ENCODE measurements at places on chromosomes 2 and 18.

- no peak for DNase-seq
These were observed 35.8 kb downstream of the CIB4 start for GRCh38 chr2:26605195-26605998.

GRCh38 chr2:211996857-211997256 is 541.7 kb downstream of the ERBB4 start:
- no peak for DNase-seq

DNA sequence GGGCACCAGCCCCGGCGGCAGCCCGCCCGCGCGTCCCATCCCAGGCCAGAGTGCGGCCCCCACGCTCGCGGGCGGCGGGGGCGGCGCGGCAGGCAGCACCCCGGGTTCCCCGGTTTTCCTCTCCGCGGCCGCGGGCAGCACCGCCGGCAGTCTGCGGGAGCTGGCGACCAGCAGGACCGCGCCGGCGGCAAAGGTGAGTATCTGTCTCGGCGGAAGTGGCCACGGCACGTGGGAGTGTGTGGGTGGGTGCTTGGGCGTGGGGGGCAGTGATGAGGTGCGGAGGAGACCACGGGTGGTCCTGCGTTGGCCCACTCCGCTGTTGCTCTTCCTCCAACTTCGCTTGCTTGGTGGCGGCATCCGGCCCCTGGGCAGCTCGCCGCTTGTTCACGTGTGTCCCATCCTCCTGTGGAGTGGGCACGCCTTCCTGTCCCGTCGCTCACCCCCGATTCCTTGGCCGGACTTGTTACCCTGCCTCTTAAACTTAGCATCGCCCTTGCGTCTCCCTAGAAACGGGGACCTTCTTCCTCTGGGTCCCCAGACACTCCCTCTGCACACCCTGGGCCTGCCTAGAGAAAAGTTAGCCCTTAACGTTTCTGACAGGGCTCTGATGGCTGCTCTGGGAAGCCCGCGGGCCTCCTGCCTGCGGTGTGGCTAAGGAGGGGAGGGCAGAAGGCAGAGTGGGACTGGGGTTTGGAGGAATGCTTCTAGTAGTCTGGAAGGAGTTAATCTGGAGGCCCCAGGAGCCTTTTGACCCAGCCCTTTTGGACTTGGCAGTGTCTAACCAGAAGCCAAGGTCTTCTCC is 1.1 kb downstream of the SH3RF3 start:
- no peak for DNase-seq

DNA sequence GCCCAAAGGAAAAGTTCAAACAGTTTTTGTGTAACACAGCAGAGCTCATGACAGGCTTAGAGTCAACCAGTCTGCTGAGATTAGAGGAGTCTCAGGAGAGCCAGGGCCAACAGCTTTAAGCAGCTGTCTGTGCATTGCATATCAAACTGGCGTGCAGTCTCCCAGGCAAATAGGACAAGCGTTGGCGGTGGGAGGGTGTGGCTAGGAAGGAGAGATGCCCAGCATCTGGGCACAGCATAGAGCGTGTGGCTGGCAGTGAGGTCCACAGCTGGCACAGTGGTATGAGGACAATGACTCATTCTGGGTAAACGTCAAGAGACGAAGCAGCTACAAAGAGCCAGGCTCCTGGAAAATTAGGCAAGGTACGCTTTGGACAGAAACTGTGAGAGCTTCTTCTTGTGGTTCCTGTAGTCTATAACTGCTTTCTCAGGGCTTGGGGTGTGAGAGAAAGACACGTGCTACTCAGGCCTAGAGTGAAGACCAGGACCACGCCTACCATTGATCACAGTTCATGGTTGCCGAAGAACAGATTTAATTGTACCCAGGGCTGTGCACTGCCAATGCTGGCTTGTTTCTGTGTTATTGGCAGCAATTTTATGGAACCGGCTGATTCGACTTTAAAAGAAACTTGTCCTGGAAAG is 14.8 kb downstream of the ZAP70 start:
- peak; percentile 49 for DNase-seq

DNA sequence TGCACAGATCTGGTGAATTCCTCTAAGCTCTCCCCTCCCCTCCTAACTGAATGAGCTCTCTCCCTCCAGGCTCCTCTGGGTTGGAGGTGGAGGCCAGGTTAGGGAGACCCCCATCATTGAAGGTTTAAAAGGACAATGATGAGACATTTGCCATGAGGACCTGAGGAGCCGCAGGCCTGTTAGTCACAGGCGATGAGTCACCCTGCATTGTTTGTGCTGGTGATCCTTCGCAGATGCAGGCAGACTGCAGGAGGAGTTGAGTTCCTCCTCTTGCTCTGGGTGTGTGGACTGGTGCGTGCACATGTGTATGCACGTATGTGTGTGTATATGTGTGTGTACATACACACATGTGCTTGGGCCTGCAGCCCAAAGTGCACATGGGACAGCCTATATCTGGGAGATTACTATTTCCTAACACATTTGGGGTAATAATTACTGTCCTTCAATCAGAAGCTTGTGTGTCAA is 42.0 kb downstream of the MCFD2 start:
- peak; percentile 83 for DNase-seq

- no peak for DNase-seq
These were observed 4.4 kb downstream of the ANKRD23 start for GRCh38 chr2:96839293-96839874.

GRCh38 chr2:133817680-133818566 is 249.7 kb upstream of the NCKAP5 start:
- DNase-seq = peak; percentile 79

DNA sequence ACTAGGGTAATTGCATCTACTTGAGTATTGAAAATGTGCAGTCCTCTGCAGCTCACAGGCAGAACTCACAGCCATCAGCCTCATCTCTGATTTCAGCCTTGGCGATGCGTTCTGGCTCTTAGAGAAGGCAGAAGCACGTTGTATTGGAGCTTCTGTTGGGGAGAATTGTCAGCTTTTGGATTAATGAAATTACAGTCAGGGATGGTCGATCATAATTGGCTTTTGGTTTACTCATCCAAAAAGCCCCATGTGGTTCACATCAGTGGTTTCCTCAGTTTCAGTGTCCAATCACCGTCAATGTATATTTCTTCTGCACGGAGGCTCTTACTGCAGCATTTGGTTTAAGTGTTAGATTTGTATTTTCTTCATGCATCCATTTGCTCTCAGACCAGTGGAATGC is 218.5 kb upstream of the SOX11 start:
- no peak for DNase-seq

DNA sequence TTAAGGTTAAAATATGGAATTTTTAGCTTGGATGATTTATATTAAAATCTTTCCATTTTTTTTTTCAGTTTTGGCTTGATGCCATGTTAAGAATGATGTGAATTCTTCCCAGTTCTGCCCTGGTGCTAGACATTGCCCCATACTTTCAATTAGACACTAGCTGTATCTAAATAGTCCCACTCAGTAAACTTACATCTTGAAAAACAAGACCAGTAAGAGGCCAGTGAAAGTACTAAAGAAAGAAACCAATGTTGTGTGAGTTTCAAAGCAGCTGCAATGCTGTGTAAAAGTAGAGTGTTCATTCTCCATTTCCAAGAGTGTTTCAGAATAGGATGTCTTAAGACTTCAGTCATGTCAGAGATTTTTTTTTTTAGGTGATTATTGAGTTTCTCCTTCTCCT is 40.0 kb upstream of the CYBRD1 start:
- no peak for DNase-seq

GRCh38 chr2:194443926-194444325 is 1213.1 kb upstream of the SLC39A10 start:
- DNase-seq = peak; percentile 18

- no peak for DNase-seq
These were observed 323.1 kb downstream of the CTNNA2 start for GRCh38 chr2:79835911-79836310.

DNA sequence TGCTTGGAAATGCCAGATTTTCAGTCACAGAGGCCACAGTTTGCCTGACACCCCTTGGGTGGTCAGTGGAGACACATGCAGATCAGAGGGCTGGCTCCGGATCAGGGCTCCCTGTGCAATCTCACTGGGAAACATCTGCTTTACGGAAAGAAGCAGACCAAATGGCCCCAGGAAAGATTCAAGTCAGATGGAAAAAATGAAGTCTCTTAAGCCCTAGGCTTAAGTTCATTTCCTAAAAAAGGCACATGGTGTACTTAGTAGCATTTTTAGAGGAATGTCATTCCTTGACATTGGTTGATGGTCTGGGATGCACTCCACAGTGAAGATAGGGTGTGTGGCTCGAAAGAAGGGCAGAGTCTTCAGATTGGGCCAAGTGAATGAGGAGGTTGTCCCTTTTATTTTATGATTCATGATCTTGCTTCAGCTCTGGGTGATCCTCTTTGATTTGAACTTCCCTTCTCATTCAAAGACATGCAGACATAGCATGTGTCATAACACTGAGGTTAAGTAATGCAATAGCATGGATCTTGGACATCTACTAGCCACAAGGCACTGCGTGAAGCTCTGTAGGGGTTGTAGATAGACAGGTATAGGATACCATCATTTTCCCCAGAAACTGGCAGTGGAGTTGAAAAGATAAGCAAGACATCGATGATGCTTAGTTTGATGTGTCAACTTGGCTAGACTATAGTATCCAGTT is 56.5 kb downstream of the KCNE4 start:
- DNase-seq = no peak

DNA sequence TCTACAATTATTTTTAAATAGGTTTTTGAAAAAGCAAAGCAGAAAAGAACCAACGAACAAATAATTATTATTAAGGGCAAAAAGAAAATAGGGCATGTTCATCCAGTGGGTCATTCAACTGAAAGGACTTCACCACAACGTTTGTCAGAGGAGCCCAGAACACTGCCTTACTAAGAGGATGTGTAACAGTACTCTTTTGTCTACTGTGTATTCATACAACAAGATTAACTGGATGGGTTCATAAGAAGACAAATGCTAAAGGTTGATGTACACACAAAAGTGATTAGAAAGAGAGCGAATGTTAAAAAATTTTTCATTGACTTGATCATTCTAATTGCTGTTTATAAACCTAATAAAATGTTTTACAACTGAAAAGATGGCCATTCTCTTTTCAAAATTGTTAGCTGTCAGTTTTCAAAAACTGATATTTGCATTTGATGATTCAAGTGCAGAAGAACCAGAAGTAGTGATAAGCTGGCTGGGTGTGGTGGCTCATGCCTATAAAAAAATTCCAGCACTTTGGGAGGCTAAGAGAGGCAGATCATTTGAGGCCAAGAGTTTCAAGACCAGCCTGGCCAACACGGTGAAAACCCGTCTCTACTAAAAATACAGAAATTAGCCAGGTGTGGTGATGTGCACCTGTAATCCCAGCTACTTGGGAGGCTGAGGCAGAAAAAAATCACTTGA is 33.1 kb downstream of the MGAT4A start:
- DNase-seq = no peak

DNA sequence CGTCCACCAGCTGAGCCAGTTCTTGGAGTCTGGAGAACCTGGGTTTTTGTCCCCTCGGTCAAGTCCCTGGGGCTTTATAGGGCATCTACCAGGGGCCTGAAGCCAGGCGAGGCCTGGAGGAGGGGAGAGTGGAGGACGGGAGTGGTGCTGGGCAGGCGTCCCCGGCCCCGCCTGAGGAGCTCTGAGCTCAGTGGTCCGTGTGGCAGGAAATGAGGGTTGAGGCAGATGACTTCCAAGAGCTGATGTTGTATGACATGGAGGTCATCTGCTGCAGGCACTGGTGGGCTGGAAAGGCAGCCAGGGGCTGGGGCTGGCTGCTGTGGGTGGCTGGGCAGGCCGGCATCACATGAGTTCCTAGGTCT is 118.5 kb upstream of the HS6ST1 start:
- DNase-seq = no peak

GRCh38 chr2:227848146-227848545 is 23.3 kb upstream of the DAW1 start:
- no peak for DNase-seq

DNA sequence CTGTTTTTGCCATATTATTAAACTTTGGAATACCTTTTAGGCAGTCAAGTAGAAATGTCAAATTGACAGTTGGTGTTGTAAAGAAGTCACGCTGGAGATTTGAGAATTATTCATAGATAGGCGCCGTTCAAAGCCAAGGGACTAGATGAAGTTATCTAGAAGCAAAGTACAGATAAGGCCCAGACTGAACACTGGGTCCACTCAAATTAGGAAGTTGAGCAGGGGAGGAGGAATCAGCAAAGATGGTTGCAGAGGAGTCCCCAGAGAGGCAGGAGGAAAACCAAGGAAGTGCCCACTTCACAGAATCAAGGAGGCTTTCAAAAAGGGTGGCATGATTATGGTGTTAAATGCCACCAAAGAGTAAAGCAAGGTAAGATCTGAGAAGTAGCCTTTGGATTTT is 9.6 kb upstream of the ALS2 start:
- no peak for DNase-seq

DNA sequence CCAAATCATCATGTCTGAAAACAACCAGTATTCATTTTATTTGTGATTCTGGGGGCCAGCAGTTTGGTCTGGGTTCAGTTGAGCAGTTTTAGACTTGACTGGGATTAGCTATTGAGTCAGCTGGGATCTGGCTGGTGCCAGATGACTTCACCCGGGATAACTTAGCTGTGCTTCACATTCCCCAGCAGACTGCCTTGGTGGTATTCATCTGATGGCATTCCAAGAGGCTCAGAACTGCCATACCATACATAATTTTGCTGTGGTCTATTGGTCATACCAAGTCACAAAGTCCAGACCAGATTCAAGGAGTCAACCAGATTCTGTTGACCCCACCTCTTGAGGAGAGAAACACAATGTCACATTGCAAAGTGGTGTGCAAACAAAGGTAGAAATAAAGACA is 7.8 kb upstream of the FSHR start:
- DNase-seq = no peak

DNA sequence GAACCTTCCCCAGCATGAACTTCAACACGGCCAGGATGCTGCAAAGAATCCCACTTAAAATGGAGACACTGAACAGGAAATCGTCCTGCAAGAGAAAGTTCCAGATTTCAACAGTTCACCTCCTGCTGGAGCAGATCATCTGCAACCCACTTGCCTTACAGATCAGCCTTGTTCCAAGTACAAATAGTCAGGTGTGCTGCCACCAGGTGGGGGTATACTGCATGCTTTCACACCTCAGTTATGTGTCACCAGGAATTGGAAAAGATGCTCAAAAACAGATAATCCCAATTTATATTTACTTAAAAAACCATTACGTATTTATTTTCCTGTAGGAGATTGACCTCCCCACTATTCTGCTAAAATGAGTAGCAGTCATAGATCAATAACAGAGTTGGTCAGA is 212.3 kb downstream of the MGAT5 start:
- no peak for DNase-seq

DNA sequence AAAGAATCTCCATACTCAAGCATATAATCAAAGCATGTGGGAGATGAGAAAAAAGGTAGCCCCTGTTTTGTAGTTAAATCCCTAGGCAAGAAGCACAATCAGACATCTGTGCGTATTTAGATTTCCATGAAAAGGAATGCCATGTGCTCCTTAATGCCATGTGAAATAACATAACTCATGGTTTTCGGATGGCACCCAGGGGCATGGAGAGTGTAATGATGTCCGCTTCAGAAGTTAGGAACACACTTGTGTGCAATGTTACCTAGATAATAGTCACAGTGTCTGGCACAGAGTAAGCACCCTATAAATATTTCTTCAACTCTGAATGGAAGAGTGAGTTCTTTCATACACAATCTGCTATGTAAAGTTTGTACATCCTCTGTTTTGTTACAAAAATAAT is 197.0 kb downstream of the NCKAP5 start:
- DNase-seq = no peak

- no peak for DNase-seq
These were observed 138.0 kb upstream of the GLI2 start for GRCh38 chr2:120597595-120598193.
